ENCODE measurements at places on chromosomes 16 and 17. TPM values are rescaled to one million over a fixed set of nuclear protein-coding genes. Genes with fewer than 3 reads are reported as not detected.

GRCh38 chr16:49369651-49370611 lies 3.7 kb upstream of the C16orf78 start:
- DNase-seq, result no peak

DNA sequence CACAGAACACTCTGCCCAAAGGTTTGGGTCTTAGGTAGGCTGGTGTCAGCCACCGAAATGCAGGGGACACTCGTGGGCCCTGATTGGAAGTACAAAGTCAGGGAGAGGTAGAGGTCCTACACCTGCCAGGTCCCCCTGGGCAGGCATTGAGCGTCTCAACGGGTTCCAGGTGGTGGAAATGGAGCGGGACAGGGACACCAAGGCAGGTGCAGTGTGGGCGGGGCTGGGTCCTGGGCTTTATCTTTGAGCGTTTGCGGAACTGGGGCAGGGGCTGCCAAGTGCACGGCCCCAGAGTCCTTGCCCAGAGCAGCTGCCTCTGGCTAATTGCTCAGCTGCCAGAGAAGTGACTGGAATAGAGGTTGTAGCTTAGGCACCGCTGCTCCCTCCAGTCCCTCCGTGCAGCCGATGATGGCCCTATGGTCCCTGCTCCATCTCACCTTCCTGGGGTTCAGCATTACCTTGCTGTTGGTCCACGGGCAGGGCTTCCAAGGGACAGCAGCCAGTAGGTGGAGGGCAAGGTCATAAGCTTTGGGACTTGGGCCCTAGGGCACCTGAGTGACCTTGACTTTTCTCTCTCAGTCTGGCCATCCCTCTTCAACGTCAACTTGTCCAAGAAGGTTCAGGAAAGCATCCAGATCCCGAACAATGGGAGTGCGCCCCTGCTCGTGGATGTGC lies at the start of gene ZACN:
ZACN (plus strand) TSS at position 323 of the 675 bp plus-strand sequence; CDS start at position 406, 83 bp downstream.
- DNase-seq, result no peak

- no peak for DNase-seq
These were observed 69.4 kb upstream of the CREBBP start for GRCh38 chr16:3949946-3950342.

DNA sequence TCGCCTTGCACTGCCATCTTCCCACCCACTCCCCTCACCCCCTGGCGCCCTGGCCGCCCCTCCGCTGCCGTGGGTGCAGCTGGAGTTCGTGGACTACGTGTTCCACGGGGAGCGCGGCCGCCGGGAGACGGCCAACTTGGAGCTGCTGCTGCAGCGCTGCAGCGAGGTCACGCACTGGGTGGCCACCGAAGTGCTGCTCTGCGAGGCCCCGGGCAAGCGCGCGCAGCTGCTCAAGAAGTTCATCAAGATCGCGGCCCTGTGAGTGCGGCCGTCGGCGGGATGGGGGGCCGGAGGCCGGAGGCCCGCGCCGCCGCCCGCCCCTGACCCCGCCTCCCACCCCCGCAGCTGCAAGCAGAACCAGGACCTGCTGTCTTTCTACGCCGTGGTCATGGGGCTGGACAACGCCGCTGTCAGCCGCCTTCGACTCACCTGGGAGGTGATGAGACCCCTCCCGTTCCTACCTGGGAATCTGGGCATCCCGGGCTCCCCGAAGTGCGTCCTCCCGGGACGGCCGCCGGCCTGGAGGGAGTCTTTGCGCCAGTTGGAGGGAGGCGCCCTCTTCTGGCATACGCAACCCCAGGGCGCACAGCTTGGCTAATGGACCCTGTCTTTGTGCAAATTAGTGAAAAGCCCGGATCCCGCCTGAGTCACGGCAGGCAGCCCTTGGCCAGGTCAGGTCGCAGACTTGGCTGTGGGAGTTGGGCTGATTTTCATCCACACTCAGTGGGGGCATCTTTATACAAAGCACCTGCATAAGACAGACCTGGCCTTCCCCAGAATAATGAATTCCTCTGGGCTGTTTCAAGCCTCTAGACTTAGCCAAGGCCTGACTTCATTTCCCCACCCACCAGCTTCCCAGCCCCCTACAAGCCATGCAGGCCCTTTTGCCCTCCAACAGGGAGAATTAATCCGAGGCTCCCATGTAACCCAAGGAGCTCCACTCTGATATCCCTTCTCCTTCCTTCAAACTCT lies 14.3 kb downstream of the RAPGEFL1 start:
- DNase-seq, result peak; percentile 73

The FAM171A2 gene
- 2.7 TPM for total RNA-seq

The GRAP gene
- 0.15 TPM for total RNA-seq

The LITAFD gene
- not detected for total RNA-seq
